ENCODE measurements at places on chromosomes 7 and 10.

GRCh38 chr7:101488826-101489572, 126.3 kb downstream of the COL26A1 start:
- no peak for DNase-seq

GRCh38 chr7:123961771-123962170, 36.7 kb downstream of the SPAM1 start:
- no peak for DNase-seq

- DNase-seq, result peak; percentile 95
Measured at GRCh38 chr7:48088559-48089045, 463 bp upstream of the UPP1 start.

GRCh38 chr7:112784603-112785002, 5.6 kb downstream of the TMEM168 start:
- no peak for DNase-seq

GRCh38 chr7:29066641-29067040, 79.7 kb downstream of the CPVL start:
- no peak for DNase-seq

- DNase-seq, result peak; percentile 30
Measured at GRCh38 chr10:28839600-28840007, 162.3 kb downstream of the BAMBI start.

DNA sequence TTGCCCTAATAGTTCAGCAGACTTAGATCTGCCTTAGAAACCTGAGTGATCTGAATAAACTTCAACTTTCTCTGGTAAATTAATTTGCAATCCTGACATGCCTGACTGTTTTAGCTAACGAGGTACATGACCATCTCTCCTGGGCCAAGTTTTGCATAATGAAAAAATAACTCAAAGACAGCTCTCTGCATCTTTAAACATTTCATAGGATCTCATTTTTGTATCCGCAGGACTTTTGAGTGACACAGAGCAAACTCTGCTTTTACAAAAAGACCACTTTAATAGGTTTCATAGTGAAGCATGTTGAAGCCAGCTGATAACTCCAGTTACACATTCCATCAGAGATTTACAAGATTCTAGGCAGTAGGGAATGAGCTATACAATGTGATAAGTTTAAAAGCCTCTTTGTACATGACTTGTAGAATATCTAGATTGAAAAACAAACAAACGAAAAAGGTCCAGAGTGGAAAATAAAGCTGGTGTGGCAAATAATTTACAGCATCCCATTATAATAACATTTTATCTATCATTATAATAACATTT, 2.1 kb downstream of the PRKG1 start:
- no peak for DNase-seq

- peak; percentile 50 for DNase-seq
Measured at GRCh38 chr10:90007226-90007625, 305.8 kb downstream of the KIF20B start.

DNA sequence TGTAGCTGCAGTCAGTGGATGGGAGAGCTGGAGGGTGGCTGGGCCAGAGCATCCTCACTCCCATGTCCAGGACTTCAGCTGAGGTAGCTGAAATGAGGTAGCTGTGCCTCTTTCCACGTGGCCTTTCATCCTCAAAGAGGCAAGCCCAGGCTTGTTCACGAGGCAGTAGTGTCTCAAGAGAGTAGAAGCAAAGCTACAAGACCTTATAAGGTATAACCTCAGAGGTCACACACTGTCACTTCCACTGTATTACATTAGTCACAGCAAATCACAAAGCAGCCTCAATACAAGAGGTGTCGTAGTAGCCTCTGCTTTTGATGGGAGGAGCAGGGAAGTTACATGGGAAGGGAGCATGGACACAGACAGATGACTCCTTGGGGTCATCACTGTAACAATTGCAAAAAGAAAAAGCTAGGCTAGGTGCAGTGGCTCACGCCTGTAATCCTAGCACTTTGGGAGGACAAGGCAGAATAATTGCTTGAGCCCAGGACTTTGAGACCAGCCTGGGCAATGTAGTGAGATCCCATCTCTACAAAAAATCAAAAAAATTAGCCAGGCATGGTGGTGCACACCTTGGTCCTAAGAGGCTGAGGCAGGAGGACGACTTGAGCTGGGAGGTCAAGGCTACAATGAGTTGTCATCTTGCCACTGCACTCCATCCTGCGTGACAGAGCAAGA, 97.5 kb downstream of the SKIDA1 start:
- DNase-seq, result peak; percentile 17

DNA sequence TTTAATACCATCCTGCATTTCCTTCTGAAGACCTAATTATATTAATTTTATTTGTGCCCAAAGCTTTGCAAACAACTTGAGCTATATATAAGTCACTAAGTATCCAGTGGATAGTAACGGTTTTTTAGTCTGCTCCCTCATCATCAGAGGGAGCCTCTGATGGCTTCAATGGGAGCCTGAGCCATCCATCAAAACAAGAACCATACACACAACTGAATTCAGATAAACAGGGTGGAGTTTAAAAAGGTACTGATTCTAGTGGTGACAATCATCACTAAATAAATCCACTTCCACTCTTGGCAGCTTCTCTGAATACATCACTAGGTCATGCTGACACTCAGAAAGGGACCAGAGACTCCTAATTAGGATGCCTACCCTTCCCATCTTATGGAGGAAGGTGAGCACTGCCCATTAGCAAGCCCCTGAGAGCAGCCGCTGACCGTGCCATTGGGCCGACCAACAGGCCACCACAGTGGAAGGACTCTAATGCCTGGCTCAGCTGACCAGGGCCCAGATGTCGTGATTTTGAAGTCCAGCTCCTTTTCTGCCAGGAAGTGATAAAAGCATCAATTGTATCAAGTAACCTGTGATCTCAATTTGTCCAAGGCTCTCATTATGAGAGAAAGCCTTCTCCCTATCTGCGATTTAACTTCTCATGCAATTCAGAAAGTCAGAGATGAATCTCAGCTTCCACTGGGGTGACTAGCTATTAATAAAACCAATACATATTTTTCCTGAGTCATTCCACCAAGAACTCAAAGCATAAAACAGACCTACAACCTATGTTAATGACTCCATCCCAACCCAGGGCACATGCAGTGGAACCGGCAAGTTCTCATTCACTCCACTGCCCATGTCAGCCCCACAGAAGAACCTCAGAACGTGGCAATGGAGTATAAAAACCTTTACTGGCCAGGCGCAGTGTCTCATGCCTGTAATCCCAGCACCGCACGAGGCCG, 13.1 kb downstream of the VOPP1 start:
- DNase-seq, result no peak

GRCh38 chr7:70614237-70615045, 517.5 kb upstream of the GALNT17 start:
- peak; percentile 43 for DNase-seq

GRCh38 chr7:111982133-111982532, 224.1 kb downstream of the DOCK4 start:
- peak; percentile 22 for DNase-seq

DNA sequence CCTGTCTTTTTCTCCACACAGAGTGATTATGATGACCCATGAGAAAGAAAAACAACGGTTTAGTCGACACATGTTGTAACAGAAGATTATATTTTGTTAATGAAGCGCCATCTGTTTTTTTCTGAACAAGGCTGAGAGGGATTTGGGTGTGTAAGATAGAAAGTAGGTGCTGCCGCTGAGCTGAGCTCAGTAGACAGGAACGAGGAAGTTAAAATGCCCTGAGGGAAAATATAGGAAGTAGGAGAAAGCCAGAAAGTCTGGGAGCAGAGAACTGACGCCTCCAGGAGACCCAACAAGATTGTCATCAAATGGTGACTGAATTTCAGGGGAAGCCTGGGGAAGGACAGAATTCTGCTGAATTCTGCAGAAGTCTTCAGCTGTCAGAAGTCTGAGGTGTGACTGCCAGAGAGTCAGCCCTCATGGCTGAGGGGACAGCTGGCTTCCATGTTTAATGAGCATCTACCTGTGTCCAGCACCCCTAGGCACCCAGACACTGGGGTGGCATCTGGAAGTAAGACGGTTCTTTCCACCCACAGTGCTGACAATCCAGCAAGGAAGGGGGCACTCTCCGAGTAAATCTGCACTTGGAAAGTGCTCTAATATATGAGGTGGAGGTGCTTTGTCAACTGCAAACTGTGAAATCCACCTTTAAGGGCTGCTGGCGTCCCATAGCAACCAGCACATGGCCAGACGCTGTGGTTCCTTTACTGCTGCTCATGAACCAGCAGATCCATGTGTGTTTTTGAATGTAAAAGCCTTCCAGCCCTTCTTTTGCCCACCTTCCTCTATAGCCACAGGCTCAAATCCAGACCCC, 12.5 kb upstream of the TSPAN15 start:
- DNase-seq, result peak; percentile 44

GRCh38 chr10:17075533-17076359, 53.9 kb downstream of the CUBN start:
- peak; percentile 97 for DNase-seq

DNA sequence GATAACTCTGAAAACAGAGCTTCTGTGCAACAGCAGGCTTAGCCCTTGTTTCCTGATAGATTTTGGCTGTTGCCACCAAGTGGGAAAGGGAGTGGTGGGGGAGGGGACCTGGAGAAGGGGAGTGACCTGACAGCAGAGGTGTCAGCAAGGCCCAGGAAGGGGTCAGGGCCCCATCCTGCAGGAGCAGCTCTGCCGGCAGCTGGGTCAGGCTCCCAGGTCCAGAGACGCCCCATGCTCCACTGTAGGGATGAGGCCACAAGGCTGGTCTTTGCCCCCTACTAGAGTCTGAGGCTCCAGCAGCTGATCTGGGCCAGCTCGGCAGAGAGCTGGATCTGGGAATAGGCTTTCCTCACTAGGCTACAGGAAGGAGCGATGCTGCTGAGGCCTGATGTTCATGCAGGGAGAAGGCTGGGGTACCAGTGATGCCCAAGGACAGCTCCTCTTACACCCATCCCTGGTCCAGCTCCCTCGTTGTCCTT, 44.0 kb upstream of the ZMIZ1 start:
- DNase-seq, result no peak

GRCh38 chr10:68871105-68871711, 29.9 kb upstream of the DDX50 start:
- DNase-seq, result peak; percentile 59

DNA sequence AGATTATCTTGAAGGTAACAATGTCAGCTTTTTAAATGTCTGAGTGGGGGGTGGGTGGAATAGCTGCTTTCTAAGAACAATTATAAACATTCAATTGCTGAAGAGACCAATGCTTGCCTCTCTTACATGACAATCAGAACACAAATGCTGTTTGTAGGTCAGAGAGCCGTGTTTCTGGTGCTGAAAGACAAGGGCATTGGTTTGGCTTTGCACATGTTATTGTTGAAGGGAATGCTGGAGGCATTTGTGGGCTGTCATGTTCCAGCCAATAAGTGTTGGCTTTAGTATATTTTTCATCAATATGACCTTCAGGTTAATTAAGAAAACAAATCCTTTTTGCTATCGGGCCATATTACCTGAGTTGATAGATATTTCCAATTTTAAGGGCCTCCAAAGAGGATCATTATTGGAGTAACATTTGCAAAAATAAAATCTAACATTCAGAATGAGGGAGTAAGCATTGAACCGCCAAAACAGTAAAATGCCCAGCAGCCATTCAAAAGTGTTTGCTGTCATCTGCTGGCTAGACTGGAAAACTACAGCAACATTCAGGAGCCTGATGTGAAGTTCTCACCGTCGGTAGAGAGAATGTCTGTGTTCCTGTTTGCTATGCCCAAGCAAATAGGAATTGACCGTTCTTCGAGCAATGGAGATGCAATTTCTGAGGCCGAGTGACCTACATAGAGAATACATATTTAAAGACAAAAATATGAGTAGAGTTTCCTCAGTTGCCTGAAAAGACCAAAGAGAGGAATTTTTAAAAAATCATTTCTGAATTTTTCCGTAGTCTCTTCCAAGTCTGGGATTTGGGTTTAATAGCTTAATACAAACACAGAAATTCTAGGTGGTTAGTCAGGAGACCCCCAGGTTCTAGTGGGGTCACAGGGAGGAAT, 118.9 kb downstream of the APBB1IP start:
- DNase-seq, result peak; percentile 42

DNA sequence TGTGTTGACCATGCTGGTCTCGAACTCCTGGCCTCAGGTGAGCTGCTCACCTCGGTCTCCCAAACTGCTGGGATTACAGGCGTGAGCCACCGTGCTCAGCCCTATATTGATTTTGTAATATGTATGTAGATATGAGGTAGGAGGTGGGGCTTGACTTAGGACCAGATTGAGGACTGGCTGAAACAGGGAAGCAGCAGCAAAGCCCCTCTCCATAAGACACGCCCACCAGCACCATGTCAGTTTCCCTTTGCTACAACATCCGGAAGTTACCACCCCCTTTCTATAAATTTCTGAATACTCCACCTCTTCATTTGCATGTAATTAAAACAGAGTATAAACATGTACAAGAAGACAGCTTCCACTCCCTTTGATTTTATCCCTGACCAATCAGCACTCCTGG, 47.9 kb upstream of the MYL10 start:
- no peak for DNase-seq

- peak; percentile 39 for DNase-seq
Measured at GRCh38 chr10:102796407-102797176, 40.6 kb downstream of the CYP17A1 start.

DNA sequence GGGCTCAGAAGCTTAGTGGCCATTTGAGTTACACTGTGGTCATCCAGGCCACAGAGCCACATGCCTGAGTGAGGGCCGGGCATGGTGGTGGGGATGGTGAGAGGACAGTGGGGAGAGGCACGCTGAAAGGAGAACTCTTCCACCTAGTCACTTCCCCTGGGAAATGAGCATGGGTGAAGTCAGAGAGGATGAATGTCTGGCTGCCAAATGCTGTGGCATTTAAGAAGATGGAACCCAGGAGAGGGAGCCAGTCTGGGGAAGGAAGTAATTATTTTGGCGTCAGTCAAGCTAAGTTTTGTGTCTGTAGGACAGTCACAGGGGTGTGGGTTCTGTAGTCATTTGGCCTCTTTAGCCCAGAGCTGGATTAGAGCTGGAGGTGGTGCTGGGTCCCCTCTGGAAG, 86.0 kb upstream of the PODXL start:
- DNase-seq, result peak; percentile 63

GRCh38 chr7:151868396-151869108, 8.4 kb downstream of the PRKAG2 start:
- DNase-seq, result no peak

- no peak for DNase-seq
Measured at GRCh38 chr10:43404704-43405084, 4.3 kb downstream of the HNRNPF start.

DNA sequence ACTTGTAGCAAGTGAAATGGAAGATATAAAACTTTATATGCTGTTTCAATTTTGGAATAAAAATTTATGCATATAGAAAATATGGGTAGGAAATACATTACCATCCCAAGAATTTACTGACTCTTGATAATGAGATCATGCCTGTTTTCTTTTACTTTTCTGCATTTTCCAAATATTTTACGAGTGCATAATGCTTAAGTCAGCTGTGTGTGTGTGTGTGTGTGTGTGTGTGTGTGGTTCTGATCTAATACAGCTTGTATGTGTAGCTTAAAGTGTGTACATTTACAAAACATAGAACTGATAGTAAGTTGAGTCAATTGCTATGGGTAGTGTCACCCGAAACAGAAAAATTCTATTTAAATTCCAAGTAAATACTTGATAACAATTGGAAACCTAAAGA, 315.9 kb upstream of the LRRN3 start:
- DNase-seq, result peak; percentile 60

GRCh38 chr7:17640730-17641377, 299.4 kb downstream of the SNX13 start:
- DNase-seq, result peak; percentile 24

All from fibroblast of skin of right quadriceps (primary cell).